ENCODE measurements at places on chromosomes 7 and 10.

DNA sequence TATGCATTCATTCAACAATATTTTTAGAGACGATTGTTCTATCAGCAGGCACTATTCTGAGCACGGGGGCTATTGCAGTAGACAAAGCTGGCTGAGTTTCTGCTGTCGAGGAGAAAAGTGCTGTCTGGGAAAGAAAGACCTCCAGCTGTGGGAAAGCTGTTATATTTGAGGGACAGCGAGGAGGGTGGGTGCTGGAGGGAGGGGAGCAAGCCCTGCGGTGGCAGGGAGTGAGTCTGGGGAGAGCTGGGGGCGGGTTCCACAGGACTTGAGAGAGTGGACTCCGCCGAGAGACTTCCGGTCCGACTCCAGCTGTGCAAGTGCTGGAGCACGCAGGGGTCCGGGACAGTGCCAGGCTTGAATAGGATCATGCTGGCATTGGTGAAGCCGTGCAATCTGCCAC is 602.1 kb upstream of the FOXK1 start:
- peak; percentile 9 for DNase-seq

- DNase-seq: peak; percentile 26
Measured at GRCh38 chr7:30469303-30469702, 9.3 kb downstream of the NOD1 start.

GRCh38 chr7:156423876-156424275 is 216.7 kb upstream of the RNF32 start:
- DNase-seq: no peak

DNA sequence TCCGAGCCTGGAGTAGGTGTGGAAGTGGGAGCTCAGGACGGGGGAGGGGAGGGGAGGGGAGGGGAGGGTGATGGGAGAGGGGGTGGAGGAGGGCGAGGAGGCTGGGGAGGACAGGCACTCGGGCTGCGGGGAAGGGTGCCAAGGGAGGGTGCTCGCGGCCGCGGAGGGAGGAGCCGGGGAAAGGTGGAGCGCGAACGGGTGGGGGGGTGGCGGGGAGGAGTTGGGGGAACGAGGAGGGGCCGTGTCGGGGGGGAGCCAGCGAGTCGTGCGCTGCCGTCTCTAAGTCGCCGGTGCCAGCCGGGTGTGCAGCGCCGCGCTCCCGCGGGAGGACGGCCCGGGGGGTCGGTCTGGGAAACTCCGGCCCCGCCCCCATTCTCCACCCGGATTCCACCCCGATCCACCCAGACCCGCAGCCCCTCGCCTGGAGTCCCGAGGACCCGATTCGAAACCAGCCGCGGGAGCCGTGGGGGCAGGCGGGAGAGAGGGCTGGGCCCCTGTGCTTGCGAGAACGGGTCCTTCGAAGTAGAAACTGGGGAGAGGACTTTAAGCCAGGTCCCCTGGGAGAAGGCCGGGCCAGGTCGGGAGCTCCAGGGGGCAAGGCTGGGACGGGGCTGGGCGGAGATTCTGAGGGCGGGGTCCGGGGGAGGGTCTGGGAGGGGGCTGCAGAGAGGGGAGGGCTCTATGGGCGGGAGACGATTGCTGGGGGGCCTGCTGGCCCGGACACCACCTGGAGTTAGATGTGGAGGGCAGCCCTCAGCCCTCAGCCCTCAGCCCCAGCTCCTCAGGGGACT is at the start of gene ZNF467:
TSS of gene ZNF467 (minus strand) at position 143 of the 791 bp plus-strand sequence. CDS start 2,556 bp downstream, outside the sequence.
- DNase-seq: no peak

DNA sequence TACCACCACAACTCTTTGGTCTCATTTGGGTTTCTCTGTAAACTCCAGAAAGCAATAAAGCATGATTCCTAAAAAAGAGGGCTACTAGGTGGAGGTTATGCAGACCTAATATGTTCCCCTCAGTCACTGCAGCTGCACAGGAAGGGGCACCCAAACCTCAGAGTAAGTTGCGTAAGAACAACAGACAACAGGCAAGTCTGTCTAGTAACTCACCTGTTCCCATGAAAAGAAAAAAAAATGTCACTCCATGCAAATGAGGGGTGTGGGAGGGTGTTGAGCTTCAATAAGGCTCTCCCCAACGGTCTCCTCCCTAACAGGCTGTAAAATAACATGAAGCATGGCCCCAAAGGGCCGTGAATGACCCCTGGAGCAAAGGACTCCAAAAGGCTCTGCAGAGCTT is 461.4 kb downstream of the KCNMA1 start:
- DNase-seq: no peak

DNA sequence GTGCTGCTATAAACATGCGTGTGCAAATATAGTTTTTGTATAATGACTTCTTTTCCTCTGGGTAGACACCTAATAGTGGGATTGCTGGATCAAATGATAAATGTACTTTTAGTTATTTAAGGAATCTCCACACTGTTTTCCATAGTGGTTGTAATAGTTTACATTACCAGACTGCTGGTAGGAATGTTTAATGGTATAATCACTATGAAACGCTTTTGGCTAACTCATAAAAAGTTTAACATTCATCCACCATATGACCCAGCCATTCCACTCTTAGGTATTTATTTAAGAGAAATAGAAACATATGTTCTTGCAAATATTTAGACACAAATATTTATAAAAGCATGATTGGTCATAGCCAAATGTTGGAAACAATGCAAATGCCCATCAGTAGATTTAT is 32.1 kb upstream of the TFEC start:
- DNase-seq: no peak
